ENCODE measurements at places on chromosomes 5 and 9.

DNA sequence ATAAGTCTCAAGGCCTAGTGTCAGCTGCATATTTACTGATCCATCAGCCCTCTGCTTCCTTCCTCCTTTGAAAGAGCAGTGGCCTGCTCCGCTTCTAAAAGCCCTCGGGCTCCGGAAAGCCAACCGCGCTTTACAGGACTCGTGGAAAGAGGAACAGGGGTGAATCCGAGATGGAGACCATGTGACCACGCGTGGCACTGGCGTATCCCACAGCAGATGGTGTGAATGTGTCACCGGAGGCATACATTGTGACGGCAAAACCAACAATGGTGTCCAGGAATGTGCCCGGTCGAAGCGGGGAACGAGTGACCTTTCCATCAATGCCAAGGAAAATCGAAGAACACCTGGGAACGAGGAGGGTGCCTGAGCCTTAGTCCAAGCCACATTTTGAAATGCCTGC lies 484.6 kb downstream of the SPATA31A7 start:
- DNase-seq: no peak

GRCh38 chr9:115883467-115884329 lies 269.9 kb upstream of the PAPPA start:
- no peak for DNase-seq

DNA sequence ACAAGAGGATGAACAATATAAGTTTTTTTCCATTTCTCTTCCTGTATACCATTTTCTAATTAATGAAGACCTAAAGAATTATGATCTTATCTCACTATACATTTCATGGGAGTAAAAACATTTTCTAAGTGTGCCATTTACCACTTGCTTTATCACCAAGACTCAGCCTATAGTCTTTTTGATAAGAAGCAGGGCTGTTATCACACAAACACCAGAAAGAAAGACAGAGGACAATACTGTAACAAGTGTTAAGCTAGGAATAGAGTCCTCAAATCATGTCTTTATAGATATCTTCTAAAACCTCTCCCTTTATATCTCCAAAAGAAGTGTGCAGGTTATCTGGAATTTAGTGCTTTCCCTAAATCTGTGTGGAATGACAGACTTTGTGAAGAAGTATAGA lies 119.7 kb downstream of the FAM174A start:
- no peak for DNase-seq

- DNase-seq: no peak
Observed at GRCh38 chr9:82582693-82583092, 480.2 kb downstream of the RASEF start.

DNA sequence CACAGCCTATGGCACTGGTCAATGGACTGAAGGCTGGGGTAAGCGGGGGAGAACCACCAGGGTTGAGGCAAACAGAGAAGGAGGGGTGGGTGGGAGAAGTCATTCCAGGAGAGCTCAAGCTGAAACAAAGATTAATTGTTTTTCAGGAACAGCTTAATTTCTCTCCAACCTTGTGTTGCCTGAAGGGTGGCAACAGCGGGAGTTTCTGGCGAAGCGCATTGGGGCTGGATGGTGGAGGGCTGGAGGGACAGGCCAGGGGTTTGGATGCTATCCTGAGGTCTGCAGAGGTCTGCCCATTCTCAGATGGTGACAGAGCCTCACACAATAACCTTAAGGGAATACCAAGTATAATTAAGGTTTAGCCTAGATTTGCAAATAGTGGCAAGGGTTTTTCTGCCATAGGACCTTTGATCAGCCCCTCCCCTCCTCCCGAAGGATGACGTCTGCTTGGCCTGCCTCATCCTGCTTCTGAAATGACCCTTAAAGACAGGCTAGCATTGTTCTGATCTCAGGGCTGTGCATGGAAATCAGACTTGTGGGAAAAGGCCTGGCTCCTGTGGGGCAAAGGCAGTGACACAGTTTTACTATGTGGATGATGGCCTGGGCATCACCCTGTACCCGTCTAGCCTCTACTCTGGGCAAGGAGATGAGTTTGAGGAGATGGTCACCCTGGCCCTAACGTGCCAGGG lies 32.7 kb downstream of the PSD2 start:
- no peak for DNase-seq

DNA sequence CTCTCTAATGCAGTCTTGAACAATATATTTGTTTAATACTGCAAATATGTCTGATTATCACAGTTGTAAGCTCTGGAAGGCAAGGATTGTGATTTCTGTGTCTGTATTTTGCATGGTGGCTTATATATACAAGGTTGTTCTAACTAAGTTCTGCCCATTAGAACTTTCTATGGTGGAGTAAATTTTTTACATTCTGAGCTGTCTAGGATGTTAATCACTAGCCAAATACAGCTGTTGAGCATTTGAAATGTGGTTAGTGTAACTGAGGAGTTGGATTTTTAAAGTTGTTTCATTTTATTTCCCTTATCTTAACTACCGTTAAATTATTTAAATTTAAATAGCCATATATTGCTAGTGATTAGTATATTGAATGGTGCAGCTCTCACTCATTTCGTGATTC lies 64.3 kb upstream of the DMRTA1 start:
- DNase-seq: no peak

DNA sequence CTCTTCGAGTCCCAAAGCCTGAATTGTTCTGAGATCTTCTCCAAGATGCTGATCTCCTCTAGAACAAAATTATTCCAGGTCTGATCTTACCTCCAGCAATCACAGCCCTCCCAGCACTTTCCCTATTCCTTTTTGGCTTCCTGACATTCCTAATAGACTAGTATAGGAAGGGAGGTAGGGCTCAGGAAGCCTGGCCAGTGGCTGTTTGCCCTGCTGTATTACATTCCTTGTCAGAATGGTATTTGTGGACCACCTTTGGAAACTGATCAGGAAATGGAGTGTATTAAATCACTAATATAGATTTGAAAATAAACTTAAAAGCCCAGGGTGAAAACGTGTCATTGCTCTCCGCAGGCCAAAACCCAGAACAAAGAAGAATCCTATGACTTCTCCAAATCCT lies 74.3 kb upstream of the ENTREP1 start:
- DNase-seq: no peak

DNA sequence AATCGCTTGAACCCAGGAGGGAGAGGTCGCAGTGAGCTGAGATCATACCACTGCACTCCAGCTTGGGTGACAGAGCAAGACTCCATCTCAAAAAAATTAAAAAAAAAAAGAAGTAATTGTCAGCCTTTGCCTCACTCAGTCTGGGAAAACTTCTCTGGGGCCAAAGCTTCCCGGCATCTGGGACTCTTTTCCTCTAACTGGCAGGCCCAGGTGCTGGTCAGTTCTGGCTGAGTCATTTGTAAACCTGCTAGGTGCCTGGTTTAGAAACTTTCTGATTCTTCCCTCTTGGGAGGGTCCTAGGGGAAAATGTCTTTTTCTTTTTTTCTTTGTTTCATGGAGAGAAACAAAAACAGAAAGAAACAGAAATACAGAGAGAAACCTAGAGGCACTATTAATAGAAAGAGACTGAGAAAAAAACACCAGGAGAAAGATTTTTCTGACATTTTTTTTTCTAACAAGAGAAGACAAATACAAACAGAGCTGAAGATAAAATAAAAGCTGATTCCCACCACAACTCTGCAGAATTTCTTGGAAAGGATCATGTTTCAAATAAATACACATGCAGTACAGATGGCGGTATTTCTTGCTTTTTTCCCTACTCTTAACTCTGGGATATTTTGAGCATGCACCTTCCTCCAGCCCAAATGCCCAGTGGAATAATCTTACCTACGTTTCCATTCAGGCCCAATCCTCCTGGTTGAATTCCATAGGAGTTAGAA lies 22.1 kb upstream of the UBAP2 start:
- DNase-seq: no peak

GRCh38 chr5:57537811-57538210 lies 55.2 kb upstream of the ACTBL2 start:
- no peak for DNase-seq

- no peak for DNase-seq
Observed at GRCh38 chr5:148166550-148167283, 1.6 kb upstream of the SPINK14 start.

DNA sequence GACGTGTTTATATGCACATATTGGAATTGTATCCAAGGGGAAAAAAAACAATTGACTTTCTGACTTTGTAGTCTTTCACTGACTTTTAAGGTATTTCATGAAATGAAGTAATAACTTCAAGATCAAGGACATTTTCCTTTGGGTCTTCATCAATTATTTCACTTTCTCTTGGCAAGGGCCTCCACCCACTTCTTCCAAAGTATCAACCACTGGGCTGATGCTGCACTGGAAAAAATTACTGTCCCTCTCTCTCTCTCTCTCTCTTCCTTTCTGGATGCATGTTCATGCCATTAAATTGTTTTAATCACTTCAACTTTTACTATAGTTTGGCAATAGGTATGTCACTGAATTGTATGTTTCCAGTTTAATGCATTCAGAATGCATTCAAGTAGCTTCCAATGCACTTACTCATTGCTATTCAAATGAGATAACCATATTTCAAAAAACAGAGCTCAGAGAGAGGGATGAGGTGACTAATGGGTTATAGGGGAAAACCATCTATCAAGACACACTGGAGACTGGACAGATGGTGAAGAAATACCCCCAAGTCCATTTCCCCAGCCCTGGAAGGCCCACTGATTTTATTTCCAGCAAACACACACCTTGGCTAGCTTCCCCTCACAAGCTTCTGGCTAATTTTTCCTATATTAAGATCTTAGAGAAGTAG lies 585.3 kb downstream of the EBF1 start:
- no peak for DNase-seq

- no peak for DNase-seq
Observed at GRCh38 chr9:101360647-101361046, 24.2 kb downstream of the BAAT start.

GRCh38 chr5:128850049-128850448 lies 115.2 kb upstream of the SLC27A6 start:
- no peak for DNase-seq

- DNase-seq: no peak
Observed at GRCh38 chr9:121359351-121360294, 10.4 kb downstream of the STOM start.

GRCh38 chr5:140828362-140828737 lies 590 bp downstream of the PCDHA6 start:
- no peak for DNase-seq

DNA sequence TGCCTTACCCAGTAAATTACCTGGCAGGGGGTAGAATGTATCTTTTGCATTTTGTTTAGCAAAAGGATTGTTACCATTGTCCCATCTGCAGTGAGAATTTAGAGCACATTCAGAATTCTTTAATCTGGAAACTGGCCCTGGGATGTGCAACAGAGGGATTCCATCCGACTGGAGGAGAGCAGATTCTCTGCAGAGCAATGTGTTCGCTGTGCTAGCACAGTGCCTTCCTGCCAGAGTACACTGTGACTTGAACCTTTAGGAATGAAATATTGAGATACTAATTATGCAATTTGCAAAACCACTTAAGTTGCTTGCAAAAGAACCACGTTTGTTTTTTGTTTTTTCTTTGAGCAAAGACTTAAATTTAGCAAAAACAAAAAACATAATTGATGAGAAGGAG lies 22.5 kb upstream of the DMRT1 start:
- no peak for DNase-seq

Data from stimulated activated CD8-positive, alpha-beta memory T cell treated with anti-CD3 and anti-CD28 coated beads, Interleukin-2, amount 100 ng/mL, for 1 hour (primary cell).